Stimulated activated CD4-positive, alpha-beta T cell treated with anti-CD3 and anti-CD28 coated beads, TNF-alpha, amount 100 ng/mL, for 1 hour (primary cell): ENCODE measurements at places on chromosomes 13 and 19.

DNA sequence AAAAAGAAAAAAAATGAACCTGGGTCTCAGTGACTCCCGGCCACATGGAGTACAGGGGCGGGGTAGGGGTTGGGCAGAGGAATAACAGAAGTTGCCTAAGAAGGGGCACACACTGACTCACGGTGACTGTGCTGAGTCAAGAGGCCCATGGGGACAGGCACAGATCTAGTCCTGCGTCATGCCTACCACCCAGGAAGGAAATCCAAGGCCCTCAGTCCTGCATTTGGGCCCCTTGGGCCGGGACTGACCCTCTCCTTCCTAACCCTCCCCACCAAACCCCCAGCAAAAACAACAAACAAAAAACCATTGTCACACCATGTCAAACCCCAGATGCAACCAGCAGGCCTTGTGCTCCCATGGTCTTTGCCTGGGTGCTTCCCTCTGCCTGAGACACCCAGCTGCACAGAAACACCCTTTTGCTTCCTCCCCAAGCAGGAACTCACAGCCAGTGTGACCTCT, 9.6 kb upstream of the NOTCH3 start:
- no peak for DNase-seq

DNA sequence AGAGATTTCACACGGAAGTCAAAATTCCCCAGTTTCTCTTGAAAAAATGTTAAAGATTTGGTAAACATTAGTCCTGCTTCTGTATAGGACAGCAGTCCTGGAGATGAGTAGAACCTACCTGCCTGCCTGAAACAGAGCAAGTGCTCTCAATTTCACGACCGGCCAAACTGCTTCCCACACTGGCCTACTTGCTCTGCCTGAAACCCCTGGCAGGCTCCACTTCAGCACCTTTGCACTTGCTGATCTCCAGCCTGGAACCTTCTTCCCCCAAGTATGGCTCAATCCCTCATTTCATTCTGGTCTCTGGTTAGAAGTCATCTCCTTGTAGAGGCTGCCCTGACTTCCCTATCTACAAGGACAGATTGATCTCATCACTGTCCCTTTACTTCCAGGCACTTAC, 271.4 kb downstream of the DLEU7 start:
- DNase-seq, result no peak

DNA sequence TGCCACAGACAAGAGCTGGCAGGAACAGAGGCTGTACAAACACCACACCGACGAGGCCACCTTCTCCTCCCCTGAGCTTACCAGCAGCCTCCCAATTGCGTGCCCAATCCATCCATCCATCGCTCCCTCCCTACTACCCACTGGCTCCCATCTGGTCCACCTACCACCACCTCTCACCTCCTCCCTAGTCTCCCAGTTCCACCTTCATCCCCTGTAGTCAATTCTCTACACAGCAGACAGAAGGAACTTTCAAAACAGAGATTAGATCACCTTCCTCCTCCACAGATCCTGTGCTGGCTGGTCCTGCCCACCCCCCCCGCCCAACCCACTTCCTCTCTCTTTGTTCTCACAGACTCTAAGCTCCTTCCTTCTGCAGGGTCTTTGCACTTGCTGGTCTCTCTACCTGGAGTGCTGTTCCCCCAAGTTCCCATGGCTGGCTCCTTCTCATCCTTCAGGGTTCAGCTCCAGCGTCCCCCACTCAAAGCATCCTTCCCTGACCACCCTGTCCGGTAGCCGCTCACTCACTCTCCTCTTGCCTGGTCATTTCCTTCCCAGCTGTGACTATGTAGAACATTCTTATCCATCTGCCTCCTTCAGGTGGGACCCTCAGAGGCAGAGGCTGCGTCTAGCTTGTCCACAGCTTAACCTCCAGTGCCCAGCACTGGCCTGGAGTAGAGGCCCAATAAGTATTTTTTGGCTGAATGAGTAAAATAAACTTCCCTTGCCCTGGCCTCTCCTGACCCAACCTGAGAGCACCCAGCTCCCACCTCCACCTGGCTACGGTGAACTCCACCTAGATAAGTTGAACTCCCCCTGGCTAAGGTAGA, 23.0 kb downstream of the PIN1 start:
- DNase-seq, result no peak

DNA sequence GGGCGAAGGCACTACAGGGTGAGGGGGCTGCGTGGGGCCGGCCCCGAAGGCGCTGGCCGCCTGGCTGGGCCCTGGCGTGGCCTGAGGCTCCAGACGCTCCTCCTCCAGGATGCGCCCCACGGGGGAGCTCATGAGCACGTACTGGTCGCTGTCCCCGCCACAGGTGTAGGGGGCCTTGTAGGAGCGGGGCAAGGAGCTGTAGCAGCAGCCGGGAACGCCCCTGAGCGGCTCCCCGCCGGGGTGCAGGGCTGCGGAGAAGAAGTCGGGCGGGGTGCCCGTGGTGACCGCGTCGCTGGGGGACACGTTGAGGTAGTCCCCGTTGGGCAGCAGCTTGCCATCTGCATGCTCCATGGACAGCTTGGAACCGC, 3.0 kb downstream of the IRS2 start:
- no peak for DNase-seq

GRCh38 chr13:90321281-90321931, 1026.1 kb upstream of the MIR17HG start:
- DNase-seq, result no peak

GRCh38 chr19:8363803-8364771, at the start of gene ANGPTL4:
ANGPTL4 (plus strand) TSS chr19:8364155; CDS start chr19:8364322, 167 bp downstream.
- DNase-seq, result peak; percentile 28
